Femur (tissue), 1 donor: ENCODE measurements at places on chromosomes 3 and 15.

GRCh38 chr3:36796881-36797280 lies 32.5 kb upstream of the DCLK3 start:
- DNase-seq, result no peak

- no peak for DNase-seq
Measured at GRCh38 chr3:4606911-4607310, 113.8 kb downstream of the ITPR1 start.

GRCh38 chr3:152109038-152109437 lies 159.7 kb upstream of the MBNL1 start:
- no peak for DNase-seq

DNA sequence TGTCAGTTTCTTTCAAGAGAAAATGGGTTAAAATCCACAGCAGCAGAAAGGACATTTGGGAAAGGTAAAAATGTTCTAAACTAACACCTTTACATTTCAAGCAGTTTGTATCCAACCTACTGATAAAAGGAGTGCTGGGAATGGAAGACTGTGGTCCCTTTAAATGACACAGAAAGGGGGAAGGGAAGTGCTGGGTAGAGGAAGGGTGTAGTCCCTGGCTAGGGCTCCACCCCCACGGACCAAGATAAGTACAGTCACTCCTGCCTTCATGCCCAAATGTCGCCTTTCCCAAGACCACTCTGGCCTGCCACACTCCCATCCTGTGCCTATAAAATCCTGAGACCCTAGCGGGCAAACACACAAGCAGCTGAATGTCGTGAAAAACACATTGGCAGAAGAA lies 350.9 kb upstream of the POU1F1 start:
- no peak for DNase-seq

DNA sequence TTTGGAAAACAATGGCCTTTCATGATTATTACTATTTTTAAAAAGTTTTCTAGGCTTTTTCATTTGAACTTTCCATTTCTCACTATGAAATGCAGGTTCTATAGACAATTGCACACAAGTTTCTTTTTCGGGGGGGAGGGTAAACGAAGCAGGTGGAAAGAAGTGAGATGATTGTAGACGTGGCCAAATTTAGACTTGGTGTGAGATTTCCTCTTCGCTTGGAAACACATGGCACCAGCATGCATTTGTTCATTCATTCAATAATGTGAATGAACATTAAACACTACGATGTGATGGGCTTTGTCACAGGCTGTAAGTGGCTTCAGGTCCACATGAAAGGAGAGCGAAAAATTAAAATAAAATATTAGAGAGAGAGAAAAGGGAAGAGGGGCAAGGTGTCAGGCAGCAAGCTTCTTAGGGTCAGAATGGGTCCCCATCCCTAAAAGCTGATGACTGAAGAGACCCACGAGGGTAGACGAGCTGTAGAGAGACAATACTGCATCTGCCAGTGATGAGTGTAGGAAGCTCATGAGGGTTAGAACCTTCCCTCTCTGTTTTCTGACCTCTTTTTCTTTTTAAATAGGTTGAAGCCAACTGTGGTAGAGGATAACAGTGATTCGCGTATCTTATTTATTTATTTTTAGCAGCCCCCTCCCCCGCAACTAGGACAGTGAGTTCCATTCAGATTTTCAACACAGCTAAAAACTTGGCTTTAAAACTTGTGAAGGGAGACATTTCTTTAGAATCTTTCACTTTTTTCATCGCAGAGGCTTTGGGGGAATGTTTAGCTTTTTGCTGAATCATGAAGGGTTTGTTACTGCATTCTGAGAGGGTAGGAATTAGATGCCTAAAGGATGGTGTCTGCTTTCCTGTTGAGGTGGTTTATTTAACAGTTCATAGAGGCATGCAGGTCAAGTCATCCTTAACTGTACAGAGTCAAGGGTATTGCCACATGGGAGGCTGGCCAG lies 36.2 kb downstream of the GAP43 start:
- no peak for DNase-seq

- DNase-seq, result no peak
Measured at GRCh38 chr15:50304836-50305235, 39.3 kb upstream of the HDC start.

- DNase-seq, result no peak
Measured at GRCh38 chr3:72351536-72351935, 496.7 kb downstream of the SHQ1 start.

DNA sequence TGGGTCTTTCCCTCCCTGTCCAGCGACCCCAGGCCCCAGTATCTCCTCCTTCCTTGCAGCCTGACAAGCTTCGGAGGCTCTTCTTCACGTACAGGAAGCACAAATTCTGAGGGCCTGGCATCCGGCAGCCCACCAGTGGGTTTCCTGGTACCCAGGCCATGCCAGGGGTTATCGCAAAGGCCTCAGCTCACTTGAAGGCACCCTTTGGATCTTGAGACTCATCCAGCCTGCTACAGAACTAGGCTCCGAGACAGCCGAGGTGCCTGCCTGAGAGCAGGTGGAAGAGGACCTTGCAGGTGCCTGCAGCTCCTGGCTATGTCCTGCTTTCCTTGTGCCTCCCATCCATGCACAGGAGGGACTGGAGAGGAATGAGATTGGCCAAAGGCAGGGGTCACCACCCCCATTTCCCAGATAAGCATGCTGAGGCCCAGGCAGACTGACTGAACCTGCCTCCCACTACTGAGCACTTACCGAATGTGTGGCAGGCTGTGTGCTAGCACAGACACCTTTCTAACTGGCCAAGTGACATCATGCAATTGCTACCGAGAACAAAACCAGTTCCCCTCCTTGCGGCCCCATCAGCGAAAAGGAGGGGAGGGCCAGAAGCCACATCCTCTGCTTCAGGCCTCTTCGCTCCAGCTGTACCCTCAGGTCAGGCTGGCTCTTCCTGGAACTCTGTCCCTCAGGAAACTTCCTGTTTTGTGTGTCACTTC lies 11.2 kb downstream of the SH2D7 start:
- no peak for DNase-seq

- DNase-seq, result no peak
Measured at GRCh38 chr3:63875510-63875909, 11.8 kb downstream of the ATXN7 start.

- no peak for DNase-seq
Measured at GRCh38 chr15:83410532-83410931, 36.6 kb upstream of the SH3GL3 start.

DNA sequence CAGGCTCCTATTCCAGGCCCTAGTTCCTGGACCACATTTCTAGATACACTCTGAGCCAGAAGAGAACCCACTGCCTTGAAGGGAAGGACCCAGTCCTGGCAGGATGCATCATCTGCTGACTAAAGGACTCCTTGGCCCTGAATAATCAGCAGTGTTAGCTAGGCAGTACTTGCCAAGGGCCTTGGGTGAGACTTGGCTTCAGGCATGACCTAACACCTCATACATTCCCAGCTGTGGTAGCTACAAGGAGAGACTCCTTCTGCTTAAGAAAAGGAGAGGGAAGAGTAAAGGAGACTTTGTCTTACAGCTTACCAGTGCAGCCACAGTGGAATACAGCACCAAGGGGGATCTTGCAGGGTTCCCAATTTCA lies 26.4 kb downstream of the PEAK1 start:
- no peak for DNase-seq

DNA sequence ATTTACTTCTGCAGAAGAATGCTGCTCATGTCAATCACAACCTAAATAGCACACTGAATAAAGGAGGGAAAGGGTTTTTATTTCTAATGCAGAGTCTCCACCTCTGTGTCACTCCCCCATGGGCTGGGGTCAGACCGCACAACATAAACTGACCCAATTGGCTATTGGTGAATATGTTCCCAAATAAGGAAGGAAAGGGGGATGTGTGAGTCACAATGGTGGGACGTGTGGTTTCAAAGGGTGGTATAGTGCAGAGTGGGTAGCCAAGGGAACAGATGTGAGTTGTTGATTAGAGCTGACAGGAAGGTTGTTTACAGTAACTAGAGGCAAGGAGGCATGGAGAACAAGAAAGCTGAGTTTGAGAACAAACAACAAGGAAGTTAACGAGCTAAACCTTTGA lies 491.8 kb downstream of the ZPLD1 start:
- DNase-seq, result no peak

GRCh38 chr3:99776516-99777209 lies 41.0 kb upstream of the CMSS1 start:
- no peak for DNase-seq

- DNase-seq, result no peak
Measured at GRCh38 chr15:47670365-47670764, 46.9 kb upstream of the SEMA6D start.

DNA sequence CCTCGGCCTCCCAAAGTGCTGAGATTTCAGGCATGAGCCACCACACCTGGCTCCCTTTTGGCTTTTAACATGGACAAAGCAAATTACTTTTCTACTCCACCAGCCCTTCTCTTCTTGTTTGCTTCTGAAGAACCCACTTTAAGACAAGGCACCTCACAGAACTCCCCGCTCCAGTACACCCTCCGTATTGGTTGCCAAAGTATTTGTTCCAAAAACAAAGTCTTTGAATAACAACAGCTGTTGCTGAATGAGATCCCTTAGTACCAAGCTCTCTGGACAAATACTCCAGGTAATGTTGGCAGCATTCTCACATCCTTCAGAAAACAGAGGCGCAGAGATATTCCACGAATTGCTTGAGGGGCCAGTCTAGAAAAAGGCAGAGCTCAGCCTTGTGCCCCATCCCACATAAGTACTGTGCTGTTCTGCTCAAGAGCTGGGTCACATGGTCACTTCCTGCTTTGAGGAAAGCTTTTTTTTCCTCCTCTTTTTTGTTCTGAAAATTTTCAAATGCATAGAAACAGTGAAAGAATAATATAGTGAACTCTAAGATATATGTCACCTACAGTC lies 7.3 kb upstream of the CHCHD6 start:
- DNase-seq, result no peak

DNA sequence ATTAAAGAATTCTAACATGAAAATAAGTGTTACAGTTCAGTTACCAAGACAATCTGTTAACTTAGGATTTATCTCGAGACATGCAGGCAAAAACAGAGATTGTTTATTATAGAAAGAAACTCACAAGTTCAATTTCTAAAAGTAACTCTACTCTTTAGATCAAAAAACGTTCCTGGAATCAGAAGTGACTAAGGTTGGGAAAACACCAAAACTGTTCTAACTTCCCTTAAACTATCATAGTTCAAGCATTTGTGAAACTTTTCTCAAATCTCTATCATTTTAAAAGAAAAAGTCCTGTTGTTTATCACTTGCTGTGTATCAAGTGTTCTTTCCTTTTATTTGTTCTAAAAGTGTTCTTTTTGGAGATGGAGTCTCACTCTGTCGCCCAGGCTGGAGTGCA lies 8.7 kb downstream of the WDR82 start:
- DNase-seq, result no peak

GRCh38 chr3:120429921-120430361 lies 20.9 kb downstream of the FSTL1 start:
- DNase-seq, result peak; percentile 48

GRCh38 chr15:70219256-70219895 lies 121.7 kb upstream of the TLE3 start:
- DNase-seq, result peak; percentile 83

DNA sequence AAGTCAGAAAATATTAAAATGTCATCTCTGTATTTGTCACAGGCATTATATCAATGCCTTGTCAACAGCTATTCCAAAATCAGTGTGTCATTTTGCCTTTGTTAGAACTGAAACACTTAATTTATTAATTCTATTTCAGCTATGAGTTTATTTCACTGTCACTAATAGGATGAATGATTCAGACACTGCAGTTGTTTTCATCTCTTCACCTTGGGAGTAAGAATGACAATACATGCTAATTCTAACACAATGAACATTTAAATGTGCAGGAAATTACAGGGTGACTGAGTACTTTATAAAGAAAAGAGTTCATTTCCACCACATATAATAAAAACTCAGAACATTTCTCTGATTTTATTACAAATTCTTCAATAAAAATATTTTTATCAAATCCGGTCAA lies 109.7 kb downstream of the P2RY1 start:
- no peak for DNase-seq

DNA sequence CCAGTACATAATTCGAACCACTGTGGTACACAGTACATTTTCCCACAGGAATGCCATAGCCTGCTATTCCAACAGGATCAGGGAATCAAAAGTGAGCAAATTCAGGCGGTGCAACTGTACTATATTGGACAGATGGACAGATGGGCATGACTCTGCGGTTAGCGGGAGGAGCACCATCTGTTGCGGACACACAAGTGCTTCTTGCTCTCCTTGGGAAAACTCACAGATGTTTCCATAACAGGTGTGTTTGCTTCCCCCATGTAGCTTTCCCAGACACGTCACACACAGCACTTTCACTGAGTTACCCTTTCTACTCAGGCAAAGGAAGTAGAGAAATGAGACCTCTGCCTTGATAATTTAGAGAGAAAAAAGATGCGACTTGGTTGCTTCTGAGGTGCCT lies 325.1 kb upstream of the THBS1 start:
- DNase-seq, result peak; percentile 43

- DNase-seq, result no peak
Measured at GRCh38 chr3:120907659-120908029, 361 bp upstream of the STXBP5L start.

GRCh38 chr3:142866841-142867631 lies 21.8 kb downstream of the PCOLCE2 start:
- DNase-seq, result no peak

DNA sequence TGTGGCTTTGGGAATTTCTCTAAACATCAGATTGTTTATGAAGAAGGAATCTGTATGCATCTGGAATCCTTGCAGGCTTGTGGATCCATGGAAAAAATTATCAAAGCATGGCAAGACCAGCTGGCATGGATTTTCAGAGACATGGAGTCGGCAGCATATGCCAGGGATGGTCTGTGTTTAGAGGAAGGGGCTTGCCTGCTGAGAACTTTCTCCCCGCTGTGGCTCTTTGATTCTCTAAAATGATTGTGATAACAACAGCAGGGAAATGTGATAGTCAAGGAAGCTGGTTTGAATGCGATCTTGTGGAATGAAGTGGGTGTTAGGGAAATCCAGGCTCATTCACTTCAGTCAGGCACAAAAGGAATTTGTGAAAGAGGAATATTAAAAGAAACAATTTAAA lies 245.7 kb upstream of the THRB start:
- no peak for DNase-seq

GRCh38 chr3:117398141-117398899 lies 688.7 kb downstream of the TUSC7 start:
- DNase-seq, result no peak

GRCh38 chr15:38021259-38021658 lies 86.8 kb downstream of the TMCO5A start:
- no peak for DNase-seq

GRCh38 chr3:52926554-52926953 lies 29.2 kb upstream of the STIMATE start:
- DNase-seq, result no peak

GRCh38 chr3:51681453-51681852 lies 10.4 kb downstream of the TEX264 start:
- DNase-seq, result no peak

GRCh38 chr3:13884851-13885703 lies 5.2 kb upstream of the WNT7A start:
- DNase-seq, result peak; percentile 13

- no peak for DNase-seq
Measured at GRCh38 chr3:63809607-63810006, 9.5 kb upstream of the C3orf49 start.

DNA sequence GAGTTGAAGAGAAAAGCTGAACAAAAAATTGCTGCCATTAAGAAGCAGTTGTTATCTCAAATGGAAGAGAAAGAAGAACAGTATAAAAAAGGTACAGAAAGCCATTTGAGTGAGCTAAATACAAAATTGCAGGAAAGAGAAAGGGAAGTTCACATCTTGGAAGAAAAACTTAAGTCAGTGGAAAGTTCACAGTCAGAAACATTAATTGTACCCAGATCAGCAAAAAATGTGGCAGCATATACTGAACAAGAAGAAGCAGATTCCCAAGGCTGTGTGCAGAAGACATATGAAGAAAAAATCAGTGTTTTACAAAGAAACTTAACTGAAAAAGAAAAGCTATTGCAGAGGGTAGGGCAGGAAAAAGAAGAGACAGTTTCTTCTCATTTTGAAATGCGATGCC lies 152.4 kb upstream of the LRRFIP2 start:
- no peak for DNase-seq
